ENCODE measurements at places on chromosomes 3 and 15. TPM values are rescaled to one million over a fixed set of nuclear protein-coding genes. Genes with fewer than 3 reads are reported as not detected.

The GCNT3 gene
- total RNA-seq = 0.23 TPM

The CD200R1L gene
- not detected for total RNA-seq

The FBXO40 gene
- total RNA-seq = not detected

The CNTN4 gene
- 0.12 TPM for total RNA-seq

The HIGD2B gene
- total RNA-seq = not detected

The CADPS gene
- 0.82 TPM for total RNA-seq

The ADAMTS9 gene
- 6.3 TPM for total RNA-seq

The THSD4 gene
- total RNA-seq = 13.7 TPM

The ZNF445 gene
- total RNA-seq = 9.1 TPM
